ENCODE measurements at places on chromosomes 5 and 9. TPM values are rescaled to one million over a fixed set of nuclear protein-coding genes. Genes with fewer than 3 reads are reported as not detected.

Gene BARX1
- 0.32 TPM for polyA plus RNA-seq

Gene ADAMTSL1
- 8.0 TPM for polyA plus RNA-seq

Gene GPR21
- 0.22 TPM for polyA plus RNA-seq

Gene MARCHF11
- 0.67 TPM for polyA plus RNA-seq

Gene ZNF622
- 10.0 TPM for polyA plus RNA-seq

Gene AK8
- polyA plus RNA-seq: 2.0 TPM

Gene SLC27A6
- polyA plus RNA-seq: 1.6 TPM

Gene FOXD4
- polyA plus RNA-seq: not detected

Gene PTPRD
- 4.3 TPM for polyA plus RNA-seq

Gene PCDHGC3
- polyA plus RNA-seq: 70.4 TPM

Gene JAK2
- polyA plus RNA-seq: 5.7 TPM

Gene C5orf24
- 16.0 TPM for polyA plus RNA-seq

Gene NLN
- 13.7 TPM for polyA plus RNA-seq

Gene BSPRY
- polyA plus RNA-seq: 1.4 TPM

Gene LCN10
- polyA plus RNA-seq: 0.11 TPM

Gene FGF1
- polyA plus RNA-seq: 0.57 TPM

Gene ADRB2
- 0.24 TPM for polyA plus RNA-seq

Gene SPAAR
- 3.3 TPM for polyA plus RNA-seq

Data from adrenal gland (tissue), 19 donors.